ENCODE measurements at places on chromosomes 6 and 20.

DNA sequence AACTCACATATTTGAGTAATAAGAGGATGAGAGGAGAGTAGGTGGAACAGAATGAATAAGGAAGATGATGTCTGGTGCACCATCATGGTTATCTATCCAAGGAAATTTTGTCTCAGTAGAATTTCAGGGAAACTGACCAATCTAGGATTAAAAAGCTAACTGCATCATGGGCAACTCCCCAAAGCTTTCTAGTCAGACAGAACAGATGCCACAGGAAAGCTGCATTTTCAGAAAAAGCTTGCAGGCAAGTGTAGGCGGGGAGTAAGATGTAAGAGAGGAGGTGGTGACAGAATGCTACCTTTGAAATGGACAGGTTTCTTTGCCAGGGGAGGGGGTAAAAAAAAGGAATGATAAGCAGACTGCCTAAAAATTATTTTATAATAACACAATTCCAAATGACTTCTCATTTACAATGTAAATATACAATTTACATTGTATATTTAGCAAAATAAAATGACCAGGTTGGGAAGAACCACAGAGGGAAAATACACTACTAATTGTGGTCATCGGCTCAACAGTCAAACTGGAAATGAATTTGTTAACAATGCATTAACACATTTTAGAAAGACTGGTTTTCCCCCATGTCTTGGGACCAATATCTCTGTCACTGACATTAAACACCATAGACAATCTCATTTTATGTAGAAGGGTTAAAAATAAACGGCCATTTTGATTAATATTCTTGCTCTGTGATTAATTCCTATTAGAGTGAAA is 15.1 kb downstream of the NHSL1 start:
- no peak overlapping the region for H3K27ac ChIP-seq
- DNase-seq = no peak
- no peaks in the 10 kb centered on the region for H3K36me3 ChIP-seq
- H3K27me3 ChIP-seq = no peaks in the 10 kb centered on the region
- no peak overlapping the region for H3K4me3 ChIP-seq

- H3K4me3 ChIP-seq = no peak overlapping the region
- no peaks in the 10 kb centered on the region for H3K36me3 ChIP-seq
- no peak overlapping the region for H3K27ac ChIP-seq
- no peak for DNase-seq
Observed at GRCh38 chr20:29740951-29741593, 1516.4 kb upstream of the DEFB115 start.

DNA sequence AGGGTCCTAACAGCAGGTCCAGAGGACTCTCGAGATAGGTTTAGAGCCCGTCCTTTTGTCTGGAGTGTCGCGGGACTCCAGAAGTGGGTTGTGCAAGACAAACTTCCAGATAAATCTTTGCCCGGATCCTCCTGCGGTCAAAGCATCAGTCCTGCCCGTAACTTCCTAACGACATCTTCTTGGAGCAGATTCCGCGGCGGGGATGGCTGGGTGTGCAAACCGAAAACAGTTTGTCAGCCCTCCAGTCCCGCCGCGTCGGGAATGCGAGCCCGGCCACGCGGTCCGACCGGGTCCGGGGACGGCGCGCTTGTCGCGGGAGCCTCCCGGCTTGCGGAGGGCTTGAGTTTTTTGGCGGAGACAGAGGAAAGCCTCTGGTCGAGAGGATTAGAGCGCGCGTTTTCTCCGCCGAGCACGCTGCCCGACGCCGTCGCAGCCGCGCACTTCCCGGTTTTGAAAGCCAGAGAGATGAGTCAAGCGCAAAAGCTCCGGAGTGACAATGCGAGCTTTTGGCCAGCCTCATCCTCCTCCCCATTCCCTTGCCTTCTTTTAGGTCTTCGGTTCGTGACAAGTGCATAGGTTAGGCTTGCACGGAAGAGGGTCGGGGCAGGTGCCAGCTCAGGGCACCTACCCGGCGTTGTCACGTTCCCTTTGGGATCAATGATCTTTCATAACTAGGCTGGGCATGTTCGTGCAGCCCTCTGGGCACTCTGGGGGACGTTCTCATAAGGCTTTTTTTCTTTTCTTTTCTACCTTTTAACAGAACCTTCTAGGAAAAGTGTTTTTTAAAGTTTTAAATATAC is 91.3 kb upstream of the PRDM1 start:
- peak overlapping the region; percentile 92 for H3K27ac ChIP-seq
- H3K4me3 ChIP-seq = peak overlapping the region; percentile 81
- H3K4me1 ChIP-seq = peaks cover 7% of the 10 kb centered on the region

DNA sequence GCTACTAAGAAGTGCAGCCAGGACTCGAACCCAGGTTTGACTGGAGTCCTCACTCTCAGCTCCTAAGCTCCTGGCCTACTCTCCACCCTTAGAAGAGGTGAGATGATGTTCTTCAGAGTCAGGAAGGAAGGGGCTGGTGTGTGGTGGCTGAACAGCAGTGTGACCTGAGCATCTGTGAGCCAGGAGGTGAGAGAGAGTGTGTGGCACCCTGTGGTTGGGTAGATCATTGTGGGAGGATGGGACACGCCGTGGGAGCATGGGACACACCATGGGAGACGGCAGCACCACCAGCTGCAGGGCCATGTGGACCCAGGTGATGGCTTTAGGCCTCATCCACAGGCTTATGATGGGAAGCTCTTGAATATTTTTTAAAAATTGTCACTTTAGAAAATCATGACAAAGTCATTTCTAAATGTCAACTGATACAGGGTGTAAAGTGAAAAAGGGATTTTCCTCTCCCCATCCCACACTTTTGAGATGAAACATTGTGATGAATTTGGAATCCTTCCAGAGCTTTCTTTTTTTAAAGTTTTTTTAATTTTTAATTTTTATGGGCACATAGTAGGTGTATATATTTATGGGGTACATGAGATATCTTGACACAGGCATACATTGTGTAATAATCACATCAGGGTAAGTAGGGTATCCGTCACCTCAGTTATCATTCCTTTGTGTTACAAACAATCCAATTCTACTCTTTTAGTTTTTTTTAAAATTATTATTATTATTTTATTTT is 31.6 kb downstream of the SRC start:
- H3K4me3 ChIP-seq = no peak overlapping the region
- peaks cover 17% of the 10 kb centered on the region for H3K4me1 ChIP-seq
- no peaks in the 10 kb centered on the region for H3K27me3 ChIP-seq
- H3K36me3 ChIP-seq = no peaks in the 10 kb centered on the region

DNA sequence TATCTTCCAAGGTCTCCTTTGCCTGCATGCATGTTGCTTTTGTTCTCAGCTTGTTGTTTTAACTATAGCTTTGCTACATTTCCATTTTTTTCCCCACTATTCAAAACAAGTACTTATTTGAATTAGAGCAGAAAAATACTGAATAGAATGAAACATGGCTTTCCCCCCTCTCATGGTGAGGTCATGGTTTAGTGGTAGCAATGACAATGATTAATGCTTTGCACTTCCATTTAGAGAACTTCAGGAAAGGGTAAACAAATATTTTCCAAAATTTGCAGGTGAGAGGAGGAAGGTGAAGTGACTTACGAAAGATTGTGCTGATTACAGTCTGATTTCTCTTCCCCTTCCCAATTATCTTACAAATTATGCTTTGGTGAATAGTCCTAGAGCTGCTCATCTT is 47.8 kb upstream of the TRAF3IP2 start:
- H3K27ac ChIP-seq = no peak overlapping the region
- no peaks in the 10 kb centered on the region for H3K36me3 ChIP-seq
- no peaks in the 10 kb centered on the region for H3K27me3 ChIP-seq
- no peak for DNase-seq

- H3K4me3 ChIP-seq = peak overlapping the region; percentile 75
- DNase-seq = no peak
- H3K27me3 ChIP-seq = no peaks in the 10 kb centered on the region
- H3K36me3 ChIP-seq = no peaks in the 10 kb centered on the region
Observed at GRCh38 chr6:37698264-37699137, 818 bp upstream of the MDGA1 start.

DNA sequence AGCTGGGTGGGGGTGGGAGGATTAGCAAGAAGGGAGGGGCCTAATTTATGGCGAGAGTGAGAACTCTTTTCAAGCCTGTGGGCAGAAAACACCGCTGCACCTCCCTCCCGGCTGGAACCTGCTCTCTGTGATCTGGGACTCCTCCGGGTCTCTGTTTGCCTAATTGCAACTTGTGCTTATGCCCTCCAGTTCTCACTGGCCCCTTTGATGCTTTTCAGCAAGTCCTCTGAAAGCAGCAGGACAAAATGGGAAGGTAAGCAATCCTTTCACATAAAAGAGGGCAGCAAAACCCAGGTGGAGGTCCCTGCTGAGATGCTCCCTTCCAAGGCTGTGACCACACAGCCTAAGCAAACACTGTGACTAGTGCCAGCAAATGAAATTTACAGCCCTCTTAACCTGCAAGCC is 523.0 kb upstream of the FLRT3 start:
- no peak overlapping the region for H3K4me3 ChIP-seq
- H3K27me3 ChIP-seq = no peaks in the 10 kb centered on the region
- no peak overlapping the region for H3K27ac ChIP-seq
- no peaks in the 10 kb centered on the region for H3K36me3 ChIP-seq

GRCh38 chr6:158143700-158144099 is 24.4 kb downstream of the SERAC1 start:
- no peak overlapping the region for H3K27ac ChIP-seq
- DNase-seq = no peak
- no peaks in the 10 kb centered on the region for H3K27me3 ChIP-seq
- H3K4me3 ChIP-seq = no peak overlapping the region

DNA sequence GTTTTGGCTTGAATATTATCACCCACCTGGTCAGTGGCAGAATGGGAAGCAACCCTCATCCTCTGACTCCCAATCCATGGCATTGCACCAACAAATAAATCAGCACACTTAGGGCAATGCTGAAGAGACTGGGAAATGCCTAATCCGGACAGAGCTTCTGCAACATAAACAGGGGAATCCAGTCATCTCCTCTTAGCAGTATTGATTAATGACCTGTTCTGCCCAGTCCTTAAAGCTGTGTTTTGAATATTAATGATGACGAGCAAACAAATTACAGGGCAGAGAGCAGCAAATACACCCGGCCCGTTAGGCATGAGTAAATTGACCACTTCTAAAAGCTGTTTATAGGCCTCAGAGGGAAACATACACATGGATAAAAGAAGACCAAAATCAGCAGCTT is 77.0 kb upstream of the B3GAT2 start:
- no peak for DNase-seq
- no peaks in the 10 kb centered on the region for H3K36me3 ChIP-seq
- H3K27ac ChIP-seq = no peak overlapping the region
- H3K4me3 ChIP-seq = no peak overlapping the region
- no peaks in the 10 kb centered on the region for H3K4me1 ChIP-seq

GRCh38 chr6:135305684-135306083 is 124.6 kb downstream of the MYB start:
- peaks cover 4% of the 10 kb centered on the region for H3K36me3 ChIP-seq
- H3K27me3 ChIP-seq = no peaks in the 10 kb centered on the region
- no peak overlapping the region for H3K27ac ChIP-seq
- no peak overlapping the region for H3K4me3 ChIP-seq

- H3K27me3 ChIP-seq = no peaks in the 10 kb centered on the region
- H3K36me3 ChIP-seq = no peaks in the 10 kb centered on the region
- no peak overlapping the region for H3K27ac ChIP-seq
- H3K4me1 ChIP-seq = no peaks in the 10 kb centered on the region
- no peak for DNase-seq
Observed at GRCh38 chr6:134359302-134359701, 41.4 kb upstream of the SGK1 start.

GRCh38 chr6:142537612-142538478 is 236.0 kb downstream of the ADGRG6 start:
- peaks cover 8% of the 10 kb centered on the region for H3K4me1 ChIP-seq
- DNase-seq = no peak
- no peaks in the 10 kb centered on the region for H3K36me3 ChIP-seq
- no peak overlapping the region for H3K4me3 ChIP-seq

DNA sequence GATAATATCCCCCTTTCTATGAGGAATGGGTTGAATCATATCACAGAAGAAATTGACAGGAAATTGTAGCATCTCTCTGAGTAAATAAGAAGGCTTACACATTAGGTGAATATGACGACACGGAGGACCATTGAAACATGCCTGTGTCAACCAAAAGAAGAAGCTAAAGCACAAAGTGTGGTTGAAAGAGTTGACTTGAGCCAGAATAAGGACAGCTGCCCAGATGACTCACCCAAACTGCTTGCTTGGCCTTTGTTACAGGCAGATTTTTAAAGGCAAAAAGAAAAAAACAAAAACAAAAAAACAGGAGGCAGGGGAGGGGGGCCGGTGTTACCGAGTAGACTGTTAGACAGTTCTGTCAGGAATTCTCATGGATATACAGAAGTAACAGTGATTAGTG is 129.8 kb upstream of the EDN1 start:
- H3K27ac ChIP-seq = no peak overlapping the region
- peaks cover 34% of the 10 kb centered on the region for H3K36me3 ChIP-seq
- no peak overlapping the region for H3K4me3 ChIP-seq
- no peaks in the 10 kb centered on the region for H3K4me1 ChIP-seq

GRCh38 chr6:166488076-166488685 is 98.3 kb downstream of the RAMACL start:
- no peaks in the 10 kb centered on the region for H3K27me3 ChIP-seq
- no peak for DNase-seq
- no peak overlapping the region for H3K4me3 ChIP-seq
- H3K27ac ChIP-seq = peak overlapping the region; percentile 40

GRCh38 chr6:166253778-166254204 is 54.4 kb downstream of the PRR18 start:
- no peaks in the 10 kb centered on the region for H3K36me3 ChIP-seq
- no peak for DNase-seq
- no peak overlapping the region for H3K27ac ChIP-seq
- no peaks in the 10 kb centered on the region for H3K27me3 ChIP-seq

DNA sequence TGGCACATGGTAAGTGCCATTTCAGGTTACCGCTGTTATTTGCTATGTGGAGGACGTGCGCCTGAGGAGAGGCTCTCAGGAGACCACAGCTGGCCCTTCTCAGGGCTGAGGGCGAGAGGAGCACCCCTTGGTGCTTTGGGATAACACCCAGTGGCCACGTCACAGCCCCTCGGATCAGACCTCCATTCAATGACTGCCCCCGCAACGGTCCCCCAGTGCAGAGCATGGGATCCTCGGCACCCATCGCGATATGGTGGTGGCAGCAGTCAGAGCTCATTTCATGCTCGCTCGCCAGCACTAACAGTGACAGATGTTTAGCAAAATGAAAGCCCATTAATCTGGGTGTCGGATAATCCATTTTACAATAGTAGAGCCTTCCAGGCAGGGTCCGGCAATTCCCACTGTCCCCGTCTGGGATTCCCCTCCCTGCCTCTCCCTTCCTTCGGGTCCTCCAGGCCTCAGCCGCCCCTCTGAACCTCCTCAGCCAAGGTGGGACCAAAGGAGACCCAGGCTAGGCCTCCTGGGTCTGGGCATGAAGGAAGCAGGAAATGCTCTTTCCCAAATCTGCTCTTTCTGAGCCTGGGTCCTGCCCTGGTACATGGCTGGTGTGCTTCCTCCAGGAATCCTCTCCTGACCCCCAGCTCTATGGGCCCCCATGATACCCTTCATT is 117.1 kb downstream of the GRM4 start:
- DNase-seq = no peak
- H3K27me3 ChIP-seq = no peaks in the 10 kb centered on the region
- no peaks in the 10 kb centered on the region for H3K4me1 ChIP-seq
- no peaks in the 10 kb centered on the region for H3K36me3 ChIP-seq
- no peak overlapping the region for H3K27ac ChIP-seq

GRCh38 chr6:52551483-52552277 is 25.2 kb downstream of the TRAM2 start:
- DNase-seq = no peak
- peak overlapping the region; percentile 3 for H3K4me3 ChIP-seq
- H3K27ac ChIP-seq = peak overlapping the region; percentile 72
- H3K36me3 ChIP-seq = no peaks in the 10 kb centered on the region
